Fibroblast of lung (primary cell): ENCODE measurements at places on chromosomes 1 and 21.
A peak's percentile ranks its signal among the peaks of the same experiment; 100 is the strongest.

DNA sequence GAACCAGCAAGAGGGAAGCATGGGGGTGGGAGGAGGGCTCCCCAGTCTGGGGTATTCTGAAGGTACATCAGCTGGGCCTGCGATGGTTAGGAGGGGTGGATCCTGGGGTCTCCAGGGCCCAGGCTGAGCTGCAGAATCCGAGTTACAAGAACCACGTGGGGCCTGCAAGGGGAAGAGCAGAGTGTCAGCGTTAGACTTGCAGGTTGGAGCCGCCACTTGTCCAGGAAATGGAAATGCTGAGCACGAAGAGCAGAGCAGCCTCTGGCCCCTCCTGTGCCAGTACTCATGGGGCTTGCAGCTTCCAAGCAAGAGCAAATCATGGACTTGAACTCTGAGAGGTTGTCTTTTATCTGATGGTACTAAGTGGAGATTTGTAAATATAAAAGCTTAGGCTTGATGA lies 47.5 kb upstream of the COL6A1 start:
- no peak for DNase-seq

- no peak for DNase-seq
Observed at GRCh38 chr1:108079440-108080025, 114.6 kb upstream of the VAV3 start.

GRCh38 chr1:233993651-233994050 lies 89.2 kb downstream of the SLC35F3 start:
- DNase-seq: no peak

GRCh38 chr1:50873458-50874187 lies 86.4 kb downstream of the FAF1 start:
- peak; percentile 61 for DNase-seq

- peak; percentile 89 for DNase-seq
Observed at GRCh38 chr1:21318714-21319159, 28.5 kb upstream of the ECE1 start.

DNA sequence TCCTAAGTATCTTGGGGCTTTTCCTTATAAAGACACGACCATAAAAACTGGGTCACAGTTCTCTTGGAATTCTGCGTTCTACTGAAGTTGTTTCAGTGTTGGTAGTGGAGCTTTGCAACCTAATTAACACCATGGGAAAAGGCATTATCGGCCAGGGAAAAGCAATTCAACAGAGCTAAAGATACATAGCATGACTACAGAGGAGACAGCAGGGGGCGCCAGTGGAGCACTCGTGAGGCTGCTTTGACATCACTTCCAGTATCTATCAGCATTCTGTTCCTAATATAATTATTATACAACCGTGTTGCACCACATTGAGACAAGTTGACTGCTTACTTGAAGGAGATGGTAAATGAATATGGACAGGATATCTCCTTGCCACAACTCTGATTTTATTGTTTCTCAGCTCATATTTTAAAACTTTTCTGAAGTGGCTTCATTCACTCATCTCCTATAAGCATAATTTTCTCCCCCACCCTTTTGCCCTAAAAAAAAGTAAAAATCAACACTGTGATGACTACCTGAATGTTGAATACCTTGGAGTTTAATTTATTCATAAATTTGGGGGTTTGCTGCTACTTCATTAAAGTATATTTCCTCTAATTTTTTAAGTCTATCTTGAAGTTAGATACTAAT lies 39.4 kb downstream of the ZP4 start:
- DNase-seq: peak; percentile 59

- DNase-seq: peak; percentile 42
Observed at GRCh38 chr1:153796786-153797659, 21.8 kb downstream of the SLC27A3 start.

DNA sequence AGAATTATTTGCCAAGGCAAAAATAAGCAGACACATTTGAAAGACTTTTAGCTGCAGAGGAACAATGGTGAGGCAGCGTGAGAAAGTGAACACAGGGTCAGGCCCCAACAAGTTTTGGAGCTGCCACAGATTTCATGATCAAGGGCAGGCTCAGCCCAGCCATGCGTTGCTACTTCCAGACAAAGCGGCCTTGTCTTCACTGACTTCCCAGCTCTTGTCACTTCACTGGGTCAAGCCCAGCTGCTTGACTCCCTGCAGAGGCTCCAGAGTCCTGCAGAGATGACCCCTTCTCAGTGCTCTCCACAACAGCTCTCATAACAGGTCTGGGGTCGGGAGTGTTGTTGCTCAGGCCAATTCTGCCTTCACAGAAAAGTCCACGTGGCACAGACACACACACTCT lies 35.8 kb downstream of the HHAT start:
- no peak for DNase-seq

- DNase-seq: no peak
Observed at GRCh38 chr21:26743524-26743923, 101.7 kb downstream of the ADAMTS1 start.

GRCh38 chr1:15958111-15958510 lies 17.8 kb downstream of the ZBTB17 start:
- no peak for DNase-seq

DNA sequence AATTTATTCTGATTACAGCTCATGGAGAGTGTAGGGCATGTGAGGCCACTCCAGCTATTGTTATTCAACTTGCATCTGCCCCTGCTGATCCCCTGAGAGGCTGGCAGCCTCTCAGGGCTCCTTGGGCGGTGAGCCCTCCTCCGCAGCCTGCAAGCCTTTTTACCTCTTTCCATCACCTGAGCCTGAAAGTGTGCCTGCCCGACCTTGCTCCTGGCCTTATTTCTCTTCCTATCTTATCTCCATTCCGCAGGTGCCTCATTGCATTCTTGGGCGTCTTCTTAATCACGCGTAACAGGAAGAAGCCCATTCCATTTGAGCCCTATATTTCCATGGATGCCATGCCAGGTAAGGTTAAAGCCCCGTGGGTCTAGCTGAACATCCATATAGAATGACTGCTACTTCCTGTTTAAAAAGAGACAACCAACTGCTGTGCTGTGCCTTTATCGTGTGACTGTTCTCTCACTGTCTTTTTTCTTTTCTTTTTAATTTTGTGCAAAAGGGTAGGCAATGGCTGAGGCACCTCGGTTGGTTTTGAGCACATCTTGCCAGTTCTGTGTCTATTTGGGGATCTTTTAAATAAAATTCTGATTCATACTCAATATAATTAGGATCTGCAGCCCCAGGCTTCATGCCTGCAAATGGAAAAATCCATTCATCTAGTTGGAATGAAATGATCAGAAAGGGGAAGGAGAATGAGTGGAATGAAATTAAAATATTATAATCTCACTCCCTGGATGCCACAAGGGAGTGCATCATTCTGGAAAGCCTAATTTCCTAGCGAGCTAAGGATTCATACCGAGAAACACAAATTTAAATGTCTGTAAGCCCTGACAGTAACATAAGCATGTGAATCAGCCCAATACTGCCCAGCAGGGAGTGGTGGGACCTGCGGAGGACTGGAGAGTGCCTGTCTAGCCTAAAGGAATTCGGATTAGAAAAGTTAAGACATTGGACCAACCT lies 38.6 kb upstream of the RCAN3 start:
- DNase-seq: peak; percentile 41

GRCh38 chr1:6208723-6209660 lies 3.1 kb downstream of the RNF207 start:
- DNase-seq: peak; percentile 50

DNA sequence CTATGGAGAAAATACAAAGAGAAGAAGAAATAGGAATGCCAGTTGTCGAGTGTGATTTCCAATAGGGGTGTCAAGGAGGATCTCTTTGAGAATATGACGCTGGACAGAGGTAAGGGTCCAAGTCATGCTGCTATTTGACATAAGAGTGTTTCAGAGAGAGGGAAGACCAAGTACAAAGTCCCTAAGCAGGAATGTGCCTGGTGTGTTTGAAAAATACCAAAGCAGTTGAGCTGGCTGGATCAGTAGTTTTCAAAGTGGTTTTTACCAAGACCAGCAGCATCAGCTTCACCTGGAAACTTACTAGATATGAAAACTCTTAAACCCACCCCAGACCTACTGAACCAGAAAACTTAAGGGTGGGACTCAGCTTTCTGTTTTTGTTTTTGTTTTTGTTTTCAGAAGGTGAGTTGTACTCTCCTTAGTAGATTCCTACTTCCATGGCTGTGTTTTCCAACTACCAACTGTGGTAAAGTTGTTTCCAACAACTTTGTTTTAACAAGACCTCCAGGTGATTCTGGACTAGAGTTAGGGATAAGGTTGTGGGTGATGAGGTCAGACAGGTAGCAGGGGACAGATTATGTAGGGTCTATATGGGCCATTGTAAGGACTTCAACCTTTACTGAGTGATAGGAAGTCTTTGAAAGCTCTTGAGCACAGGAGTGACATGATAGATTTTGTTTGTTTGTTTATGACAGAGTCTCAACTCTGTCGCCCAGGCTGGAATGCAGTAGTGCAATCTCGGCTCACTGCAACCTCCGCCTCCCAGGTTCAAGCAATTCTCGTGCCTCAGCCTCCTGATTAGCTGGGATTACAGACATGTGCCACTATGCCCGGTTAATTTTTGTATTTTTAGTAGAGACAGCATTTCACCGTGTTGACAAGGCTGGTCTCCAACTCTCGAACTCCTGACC lies 7.3 kb upstream of the GJA9 start:
- DNase-seq: no peak

- no peak for DNase-seq
Observed at GRCh38 chr1:70778934-70779333, 268.7 kb downstream of the PTGER3 start.

GRCh38 chr1:76998582-76999223 lies 131.4 kb downstream of the ST6GALNAC5 start:
- peak; percentile 88 for DNase-seq

GRCh38 chr1:21734526-21734925 lies 48.4 kb downstream of the USP48 start:
- peak; percentile 6 for DNase-seq

DNA sequence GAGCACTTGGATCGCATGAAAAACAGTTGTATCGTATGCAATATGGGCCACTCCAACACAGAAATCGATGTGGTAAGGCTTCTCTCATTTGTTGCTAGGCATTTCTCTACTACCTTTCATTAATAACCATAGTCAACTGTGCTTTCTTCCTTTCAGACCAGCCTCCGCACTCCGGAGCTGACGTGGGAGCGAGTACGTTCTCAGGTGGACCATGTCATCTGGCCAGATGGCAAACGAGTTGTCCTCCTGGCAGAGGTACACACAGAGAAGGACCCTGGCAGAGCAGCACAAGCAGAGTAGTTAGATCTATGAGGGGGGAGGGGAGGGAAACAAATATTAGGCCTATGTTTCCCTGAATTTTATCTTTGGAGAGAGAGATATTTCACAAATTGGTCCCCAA lies 16.0 kb upstream of the STRIP1 start:
- no peak for DNase-seq

- peak; percentile 20 for DNase-seq
Observed at GRCh38 chr1:109112056-109112651, 1.8 kb upstream of the ELAPOR1 start.

DNA sequence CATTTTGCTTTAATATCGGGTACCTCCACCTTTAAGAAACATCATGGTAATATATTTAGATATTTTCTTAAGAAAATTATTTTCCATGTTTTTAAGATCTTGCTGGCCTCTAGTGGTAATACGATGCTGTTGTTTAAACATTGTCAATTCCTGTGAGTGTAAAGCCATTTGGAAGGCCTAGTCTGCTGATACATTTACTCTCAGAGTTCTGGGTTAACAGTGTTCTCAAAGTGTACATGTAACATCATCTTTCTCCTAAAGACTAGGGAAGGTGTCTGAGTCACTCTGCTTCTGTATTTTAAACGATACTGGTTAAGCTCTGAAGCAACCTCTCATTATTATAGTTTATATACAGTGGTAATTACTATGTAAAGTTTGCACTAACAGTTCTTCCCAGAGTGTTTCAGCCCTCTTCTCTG lies 189.1 kb downstream of the RASAL2 start:
- DNase-seq: peak; percentile 68

DNA sequence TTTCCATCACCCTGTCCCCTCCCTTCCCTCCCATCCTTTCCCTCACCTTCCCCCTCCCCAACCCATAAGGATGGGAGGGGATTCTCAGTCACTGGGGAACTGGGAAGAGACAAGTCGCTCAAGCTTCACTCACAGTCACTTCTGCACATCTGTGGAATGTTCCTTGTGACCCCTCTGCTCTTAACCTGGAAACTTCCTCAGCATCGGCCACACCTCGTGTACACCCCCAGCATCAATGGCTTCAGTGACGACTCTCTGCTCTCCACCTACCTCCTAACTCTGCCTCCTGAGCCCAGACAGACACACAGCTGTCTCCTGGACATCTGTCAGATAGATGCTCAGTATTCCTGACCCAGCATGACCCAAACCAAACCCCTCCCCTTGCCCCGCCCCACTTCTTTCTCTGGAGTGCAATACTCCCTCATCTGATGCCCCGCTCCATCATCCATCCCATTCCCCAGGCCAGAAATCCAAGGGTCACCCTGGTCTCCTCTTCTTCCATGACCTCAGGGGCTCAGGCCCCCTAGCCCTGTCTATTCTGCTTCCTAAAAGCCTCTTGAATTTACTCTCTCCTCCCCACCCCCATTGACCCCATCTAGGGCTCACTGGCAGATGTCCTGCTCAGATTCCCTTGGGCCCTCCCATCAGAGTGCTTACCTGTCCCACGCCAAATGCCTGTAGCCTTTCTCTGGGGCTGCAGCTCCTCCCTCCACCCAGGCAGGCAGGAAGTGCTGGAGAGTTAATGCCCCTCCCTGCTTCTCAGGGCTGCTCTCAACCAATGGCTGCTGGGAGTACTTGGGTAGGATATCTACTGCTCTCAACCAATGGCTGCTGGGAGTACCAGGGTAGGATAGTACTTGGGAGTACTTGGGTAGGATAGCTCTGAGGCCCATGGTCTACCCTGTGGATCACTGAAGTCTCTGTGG lies 83.1 kb upstream of the CSF3R start:
- no peak for DNase-seq

DNA sequence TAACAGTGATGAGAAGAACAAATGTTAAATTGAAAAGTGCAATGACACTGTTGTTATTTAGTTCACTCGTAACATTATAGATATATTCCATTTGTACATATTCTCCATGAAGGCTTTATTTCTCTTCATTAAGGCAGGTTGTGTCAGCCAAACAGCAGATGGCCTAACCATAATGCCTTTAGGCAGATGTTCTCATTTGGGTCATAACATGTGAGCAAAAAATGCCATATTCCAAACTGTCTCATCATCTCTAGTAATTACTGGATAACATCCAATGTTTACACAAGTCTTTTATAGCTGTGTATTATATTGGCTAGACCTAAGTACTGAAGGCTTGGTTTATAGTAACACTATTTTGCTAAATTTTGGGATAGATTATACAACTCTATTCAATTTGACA lies 87.2 kb upstream of the CHODL start:
- DNase-seq: no peak

DNA sequence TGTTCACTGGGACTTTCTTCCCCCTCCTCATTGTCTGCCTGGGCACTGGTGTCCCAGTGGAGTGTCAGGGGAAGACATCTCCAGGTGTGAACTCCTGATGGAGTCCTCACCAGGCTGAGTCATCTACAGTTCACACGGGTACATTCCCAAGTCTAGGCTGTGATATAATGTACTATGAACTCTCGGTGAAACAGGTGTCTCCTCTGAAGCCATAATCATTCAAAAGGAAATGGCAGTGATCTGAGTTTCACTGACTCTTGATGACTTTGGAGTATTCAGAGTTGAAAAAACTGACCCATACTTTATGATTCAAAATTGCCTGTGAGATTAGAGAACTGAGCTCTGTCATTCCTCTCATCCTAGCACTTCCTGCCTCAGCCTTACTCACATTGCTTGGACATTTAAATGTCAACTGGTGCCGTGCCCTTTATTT lies 9.1 kb downstream of the LAMC2 start:
- no peak for DNase-seq
